ENCODE measurements at places on chromosomes 1 and 21.
A peak's percentile ranks its signal among the peaks of the same experiment; 100 is the strongest.

DNA sequence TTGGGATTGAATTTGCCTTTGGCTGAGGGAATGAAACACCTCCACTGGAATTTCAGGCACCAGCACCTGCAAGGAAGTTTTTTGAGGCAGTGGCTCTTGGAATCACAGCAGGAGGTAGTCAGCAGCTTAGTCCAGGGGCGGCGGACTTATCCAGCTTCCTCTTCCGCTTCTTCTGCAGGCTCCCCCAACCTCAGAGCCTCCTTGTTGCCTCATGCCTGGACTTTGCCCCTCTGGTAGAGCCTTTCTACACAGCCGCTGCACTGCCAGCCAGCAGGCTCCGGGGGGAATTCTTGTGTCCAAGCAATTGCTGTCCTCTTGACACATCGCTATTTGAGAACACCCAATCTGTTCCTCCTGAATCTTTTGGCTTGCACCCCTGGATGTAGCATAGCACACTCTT is 4.4 kb upstream of the RHEX start:
- DNase-seq, result no peak

GRCh38 chr1:163531345-163531744 is 209.6 kb downstream of the NUF2 start:
- no peak for DNase-seq

- no peak for DNase-seq
Measured at GRCh38 chr1:232301246-232301645, 328.7 kb downstream of the SIPA1L2 start.

- no peak for DNase-seq
Measured at GRCh38 chr21:26391166-26391565, 181.9 kb downstream of the CYYR1 start.

DNA sequence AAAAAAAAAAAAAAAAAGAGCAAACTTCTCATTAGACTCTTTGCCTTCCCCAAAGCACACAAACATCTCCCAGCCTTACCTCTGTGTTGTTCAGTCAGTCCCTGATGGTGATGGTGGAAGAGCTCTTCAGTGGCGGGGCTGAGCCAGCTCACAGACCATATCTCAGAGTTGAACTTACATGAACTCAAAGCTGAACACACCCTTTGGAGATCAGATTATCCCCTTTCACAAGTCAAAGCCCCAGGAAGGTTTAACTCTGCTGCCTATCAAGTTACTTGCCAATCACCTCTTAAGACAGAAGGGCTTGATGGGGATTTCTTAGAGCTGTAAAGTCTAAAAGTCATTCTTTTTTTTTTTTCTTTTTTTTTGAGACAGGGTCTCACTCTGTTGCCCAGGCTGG is 55.2 kb upstream of the L1TD1 start:
- no peak for DNase-seq

DNA sequence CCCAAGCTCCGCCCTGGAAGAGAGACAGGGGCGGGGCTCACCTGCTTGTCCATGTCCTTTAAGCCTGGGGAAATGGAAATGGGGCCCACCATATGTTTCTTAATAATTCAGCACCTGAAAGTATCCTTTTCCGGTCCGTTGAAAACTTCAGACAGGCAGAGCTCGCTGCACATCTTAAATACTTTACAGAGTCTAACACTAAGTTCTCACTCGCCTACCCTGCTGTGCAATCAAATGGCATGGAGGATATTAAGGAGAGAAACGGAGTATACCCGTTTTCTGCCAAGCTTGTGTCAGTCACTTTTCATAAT is 467 bp upstream of the CC2D1B start:
- no peak for DNase-seq

DNA sequence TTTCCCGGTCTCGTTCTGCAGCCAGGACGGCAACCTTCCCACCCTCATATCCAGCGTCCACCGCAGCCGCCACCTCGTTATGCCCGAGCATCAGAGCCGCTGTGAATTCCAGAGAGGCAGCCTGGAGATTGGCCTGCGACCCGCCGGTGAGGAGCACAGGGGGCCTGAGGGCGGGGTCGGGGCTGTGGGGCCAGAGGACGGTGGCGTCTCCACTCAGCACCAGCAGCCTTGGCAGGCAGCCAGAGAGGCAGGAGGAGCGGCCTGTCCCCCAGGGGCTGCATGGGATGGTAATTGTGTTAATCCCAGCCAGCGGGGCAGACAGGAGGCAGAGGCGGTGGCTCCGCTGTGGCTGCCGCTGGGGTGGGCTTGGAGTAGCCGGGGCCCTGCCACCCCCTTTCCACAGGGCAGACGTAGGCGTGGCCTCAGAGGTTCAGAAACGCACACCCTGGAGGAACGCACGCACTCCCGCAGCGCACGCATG is 12.1 kb downstream of the SAMD11 start:
- DNase-seq, result peak; percentile 78

DNA sequence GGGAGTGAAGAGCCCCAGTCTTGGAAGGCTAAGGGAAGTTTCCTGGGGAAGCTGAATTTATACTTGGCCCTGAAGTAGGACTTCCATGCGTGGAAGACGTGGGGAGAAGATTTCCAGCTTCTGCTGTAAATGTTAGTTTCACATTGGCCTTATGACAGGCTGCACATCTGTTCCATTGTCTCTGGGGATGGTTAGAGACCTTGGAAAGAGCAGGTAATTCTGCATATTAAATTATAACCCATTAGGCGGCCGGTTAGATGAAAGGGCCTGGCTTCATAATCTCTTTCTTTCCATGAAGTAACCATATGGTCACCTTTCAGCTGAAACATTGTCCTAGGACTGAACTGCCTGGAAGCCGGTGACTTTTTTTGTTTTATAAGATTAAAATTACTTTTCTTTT is 37.5 kb downstream of the DPT start:
- no peak for DNase-seq

DNA sequence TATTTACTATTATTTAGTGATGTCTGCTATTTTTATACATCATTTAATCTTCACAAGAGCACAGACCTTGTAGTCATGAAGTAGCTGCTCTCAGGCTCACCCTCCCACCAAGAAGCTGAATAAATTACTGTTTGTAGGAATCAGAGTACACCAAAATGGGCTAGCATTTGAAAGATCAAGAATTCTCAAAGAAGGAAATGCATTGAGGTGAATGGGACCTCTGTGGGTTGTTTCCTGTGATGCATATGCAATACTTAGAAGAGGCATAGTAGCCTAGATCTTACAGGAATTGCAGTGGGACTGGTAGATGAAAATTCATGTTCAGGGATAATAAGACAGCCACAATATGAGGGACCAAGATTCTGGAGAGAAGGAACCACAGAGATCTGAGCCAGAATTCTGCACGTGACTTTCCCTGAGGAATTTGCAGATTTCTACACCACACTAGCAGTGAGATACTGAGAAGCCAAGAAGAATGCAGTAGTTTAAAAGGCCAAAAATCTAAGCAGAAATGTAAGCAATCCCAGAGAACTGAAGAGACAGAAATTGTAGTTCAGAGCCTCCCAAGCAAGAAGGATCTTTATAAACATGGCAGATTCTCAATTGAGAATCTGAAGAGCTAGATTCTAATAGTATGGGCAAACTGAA is 307.0 kb downstream of the ST6GALNAC3 start:
- DNase-seq, result peak; percentile 35

DNA sequence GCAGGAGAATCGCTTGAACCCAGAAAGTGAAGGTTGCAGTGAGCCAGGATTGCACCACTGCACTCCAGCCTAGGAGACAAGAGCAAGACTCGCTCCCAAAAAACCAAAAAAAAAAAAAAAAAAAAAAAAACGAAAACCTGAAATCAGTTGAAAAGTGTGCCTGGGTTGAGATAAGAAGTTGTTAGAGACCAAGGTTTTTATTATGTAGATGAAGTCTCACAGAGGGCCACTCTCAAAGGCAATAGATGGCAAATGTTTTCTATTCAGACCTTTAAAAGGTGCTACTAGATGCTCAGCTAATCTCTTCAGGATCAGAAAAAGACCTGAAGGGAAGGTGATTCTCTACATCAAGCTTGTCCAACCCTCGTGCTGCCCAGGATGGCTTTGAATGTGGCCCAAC is 17.6 kb downstream of the CAPN2 start:
- DNase-seq, result no peak

- DNase-seq, result no peak
Measured at GRCh38 chr1:183597656-183598347, 7.5 kb upstream of the NCF2 start.

DNA sequence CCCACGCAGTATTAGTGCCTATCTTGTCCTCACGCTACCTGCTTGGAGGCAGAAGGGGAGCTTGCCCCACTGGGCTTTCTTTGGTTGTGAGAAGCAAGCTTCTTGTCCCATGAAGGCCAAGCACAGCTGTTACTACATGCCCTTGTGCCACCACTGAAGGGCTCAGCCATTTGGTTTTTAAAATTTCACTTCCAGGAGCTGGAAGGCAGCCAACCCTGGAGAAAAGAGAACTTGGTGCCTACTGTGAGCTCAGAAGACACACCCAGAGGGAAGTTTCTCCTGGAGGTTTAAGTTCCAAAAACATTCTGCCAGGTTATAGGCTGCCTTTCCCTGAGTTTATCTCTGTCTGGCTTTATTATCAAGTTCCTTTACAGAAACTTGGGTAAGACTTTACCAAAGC is 187.4 kb downstream of the SLC35F3 start:
- DNase-seq, result no peak

GRCh38 chr1:172269644-172270043 is 150.8 kb upstream of the C1orf105 start:
- DNase-seq, result peak; percentile 75

DNA sequence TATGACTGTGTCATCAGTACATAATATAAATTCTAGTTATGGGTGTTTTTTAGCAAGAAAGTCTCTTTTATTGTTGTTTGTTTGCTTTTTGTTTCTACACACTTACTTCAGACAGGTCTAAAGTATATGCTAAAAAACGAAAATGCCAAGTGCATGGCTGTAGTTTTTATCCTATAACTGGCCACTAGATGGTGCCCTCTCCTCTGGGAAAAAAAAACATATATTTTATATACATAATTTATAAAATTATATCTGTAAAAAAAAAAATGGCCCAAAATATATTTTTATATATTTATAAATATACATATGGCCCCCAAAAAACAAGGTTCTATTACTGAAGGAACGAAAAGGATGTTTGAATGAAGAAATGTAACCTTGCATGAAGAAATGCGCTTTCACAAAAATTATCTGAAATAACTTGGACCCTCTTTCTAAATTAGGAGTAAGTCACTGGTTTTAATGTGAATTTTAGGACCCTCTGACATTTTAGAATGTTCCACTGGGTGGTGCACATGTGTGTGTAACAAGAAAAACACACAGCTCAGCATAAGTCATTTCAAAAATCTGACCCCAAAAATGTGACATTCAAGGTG is 93.5 kb downstream of the TTLL7 start:
- DNase-seq, result peak; percentile 15

DNA sequence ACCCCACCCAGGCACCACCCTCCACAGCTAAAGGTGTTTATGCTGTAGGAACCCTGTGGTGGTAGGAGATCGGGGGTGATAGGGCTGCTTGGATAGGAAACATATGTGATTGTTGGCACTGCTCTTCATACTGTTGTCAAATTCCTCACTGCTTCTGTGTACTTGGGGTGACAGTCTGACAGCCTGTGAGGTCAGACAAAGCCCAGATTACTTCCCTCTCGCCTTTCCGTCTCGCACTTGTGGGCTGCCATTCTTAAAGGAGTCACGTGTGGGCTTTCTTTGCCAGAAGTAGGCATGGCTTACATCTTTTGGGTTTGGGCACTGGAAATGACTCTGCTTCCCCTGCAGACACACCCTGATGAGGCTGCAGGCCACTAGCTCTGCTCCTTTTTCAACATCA is 363.8 kb downstream of the DISC1 start:
- peak; percentile 18 for DNase-seq

DNA sequence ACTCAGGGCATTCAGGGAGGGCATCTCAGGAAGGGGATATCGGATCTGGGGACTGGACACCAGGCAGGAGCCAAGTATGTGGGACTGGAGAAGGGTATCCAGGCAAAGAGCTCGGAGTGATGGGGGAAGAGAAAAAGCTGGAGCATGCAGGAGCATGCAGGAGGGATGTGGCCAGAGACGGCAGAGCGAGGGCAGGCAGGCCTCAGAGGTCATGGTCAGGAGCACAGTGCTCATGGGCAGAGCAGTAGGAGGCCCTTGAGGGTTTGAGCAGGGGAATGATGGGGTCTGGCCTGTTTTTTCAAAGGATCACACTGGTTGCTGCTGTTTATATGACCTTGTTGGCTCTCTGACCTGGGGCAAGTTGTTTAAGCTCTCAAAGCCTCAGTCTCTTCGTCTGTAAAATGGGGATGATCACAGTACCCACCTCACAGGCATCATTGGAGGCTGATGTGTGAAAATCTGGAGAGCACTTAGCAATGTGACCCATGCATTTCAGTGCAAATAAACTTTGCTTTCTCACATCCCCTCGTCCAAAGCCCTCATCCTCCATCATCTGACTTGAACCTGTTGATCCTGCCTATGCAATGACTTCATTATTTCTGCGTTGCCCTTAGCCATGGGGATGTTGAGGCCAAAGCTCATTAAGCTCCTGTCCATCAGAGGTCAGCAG is 273.1 kb downstream of the MATN1 start:
- DNase-seq, result no peak

- DNase-seq, result no peak
Measured at GRCh38 chr1:189597083-189597482, 880.6 kb downstream of the BRINP3 start.

DNA sequence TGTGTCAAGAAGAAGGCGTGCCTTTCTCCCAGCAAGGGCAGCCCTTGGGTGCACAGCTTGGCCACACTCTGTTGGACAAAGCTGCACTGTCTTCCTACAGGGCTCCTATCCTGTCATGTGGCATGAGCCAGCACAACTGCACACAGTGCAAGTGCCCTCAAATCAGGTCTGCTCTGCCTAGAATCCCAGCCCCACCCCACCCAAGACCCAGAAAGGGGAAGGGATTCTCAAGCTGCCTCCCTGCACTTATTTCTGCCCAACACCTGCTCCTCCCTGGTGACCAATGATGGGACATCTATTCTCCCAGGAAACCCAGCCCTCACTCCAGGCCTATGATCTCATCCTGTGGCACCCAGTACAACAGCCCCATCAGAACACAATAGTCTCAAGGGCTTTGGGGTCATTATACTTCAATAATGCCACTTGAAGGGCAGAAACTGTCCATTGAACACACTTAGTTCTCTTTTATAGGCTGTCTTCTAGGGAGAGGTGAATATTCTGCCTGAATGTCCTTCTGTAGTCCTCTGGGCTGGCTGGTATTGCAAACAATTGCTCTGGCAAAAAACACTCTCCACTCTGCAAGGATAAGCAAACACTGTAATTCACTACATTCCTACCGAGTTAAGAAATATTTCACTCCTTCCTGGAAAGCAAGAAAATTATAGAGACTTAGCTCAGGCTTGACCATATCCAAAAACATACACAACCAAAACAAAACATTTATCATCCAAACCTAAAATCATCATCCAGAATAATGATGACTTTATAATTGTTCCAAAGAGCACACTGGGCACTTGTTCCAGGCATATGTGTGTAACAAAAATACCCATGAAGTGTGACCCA is 43.1 kb upstream of the IGSF3 start:
- no peak for DNase-seq

GRCh38 chr1:19884312-19884711 is 2.1 kb downstream of the OTUD3 start:
- DNase-seq, result no peak

GRCh38 chr21:34513129-34513675 is 1.2 kb upstream of the KCNE1 start:
- DNase-seq, result no peak

GRCh38 chr1:112061056-112061455 is 71.6 kb upstream of the KCND3 start:
- no peak for DNase-seq

GRCh38 chr1:166884040-166884642 is 8.1 kb upstream of the TADA1 start:
- no peak for DNase-seq

Measured in fibroblast of skin of right biceps (primary cell).